Fibroblast of villous mesenchyme (primary cell): ENCODE measurements at places on chromosomes 2 and 18. TPM values are rescaled to one million over a fixed set of nuclear protein-coding genes. Genes with fewer than 3 reads are reported as not detected.

DNA sequence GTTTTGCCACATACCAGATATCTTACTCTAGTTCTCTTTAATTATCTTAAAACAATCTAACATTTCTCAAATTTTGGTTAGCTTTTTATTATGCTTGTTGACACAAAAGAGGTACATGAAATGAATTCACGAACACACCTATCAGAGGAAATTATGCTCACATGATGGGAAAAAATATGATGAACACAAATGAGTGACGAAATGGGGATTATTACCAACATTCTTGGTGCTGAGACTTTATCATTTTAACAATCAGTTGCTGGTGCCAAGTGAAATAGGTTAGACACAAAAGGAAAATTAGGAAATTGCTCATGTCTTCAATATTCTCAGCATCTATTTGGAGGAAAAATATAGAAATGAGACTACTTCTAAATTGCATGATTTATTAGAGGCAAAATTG, 944.7 kb upstream of the NRXN1 start:
- no peak for DNase-seq

- DNase-seq: no peak
Measured at GRCh38 chr2:215145611-215146010, 7.2 kb upstream of the ABCA12 start.

DNA sequence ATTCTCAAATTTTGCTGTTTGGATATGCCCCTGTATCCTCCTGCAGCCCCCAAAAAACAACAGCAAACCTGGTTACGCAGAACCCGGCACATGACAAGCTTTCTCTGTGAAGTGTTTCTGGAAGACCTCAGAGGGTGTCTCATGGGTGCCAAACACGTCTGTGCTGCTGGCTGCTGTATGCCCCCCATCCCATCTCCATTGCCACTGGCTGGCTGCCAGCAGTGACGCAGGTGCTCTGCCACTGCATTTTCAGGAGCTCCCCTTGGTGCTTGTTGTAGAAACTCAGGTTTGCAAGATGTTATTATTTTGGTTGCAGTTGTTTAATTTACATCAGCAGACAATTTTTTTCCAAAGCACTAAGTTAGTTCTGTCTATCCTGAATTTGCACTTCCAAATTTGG, 166.4 kb upstream of the FANCL start:
- no peak for DNase-seq

DNA sequence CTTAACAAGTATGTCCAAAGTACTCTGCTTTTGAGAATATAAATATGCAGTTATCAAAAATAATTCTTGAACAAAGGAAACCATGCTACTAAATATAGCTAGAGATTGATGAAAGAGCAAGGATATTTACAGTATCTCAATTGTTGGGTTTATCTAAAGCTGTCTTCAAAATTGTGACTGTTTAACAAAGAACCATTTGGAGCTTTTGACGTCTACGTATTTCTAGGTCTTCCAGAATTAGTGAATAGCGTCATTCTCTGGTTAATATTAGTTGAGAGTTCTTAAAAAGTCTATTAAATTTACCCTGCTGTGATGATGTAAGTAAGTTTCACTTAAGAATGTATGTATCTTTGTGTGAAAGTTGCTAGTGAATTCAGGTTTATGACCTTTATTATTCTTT, 223.1 kb upstream of the SIX3 start:
- DNase-seq: no peak

DNA sequence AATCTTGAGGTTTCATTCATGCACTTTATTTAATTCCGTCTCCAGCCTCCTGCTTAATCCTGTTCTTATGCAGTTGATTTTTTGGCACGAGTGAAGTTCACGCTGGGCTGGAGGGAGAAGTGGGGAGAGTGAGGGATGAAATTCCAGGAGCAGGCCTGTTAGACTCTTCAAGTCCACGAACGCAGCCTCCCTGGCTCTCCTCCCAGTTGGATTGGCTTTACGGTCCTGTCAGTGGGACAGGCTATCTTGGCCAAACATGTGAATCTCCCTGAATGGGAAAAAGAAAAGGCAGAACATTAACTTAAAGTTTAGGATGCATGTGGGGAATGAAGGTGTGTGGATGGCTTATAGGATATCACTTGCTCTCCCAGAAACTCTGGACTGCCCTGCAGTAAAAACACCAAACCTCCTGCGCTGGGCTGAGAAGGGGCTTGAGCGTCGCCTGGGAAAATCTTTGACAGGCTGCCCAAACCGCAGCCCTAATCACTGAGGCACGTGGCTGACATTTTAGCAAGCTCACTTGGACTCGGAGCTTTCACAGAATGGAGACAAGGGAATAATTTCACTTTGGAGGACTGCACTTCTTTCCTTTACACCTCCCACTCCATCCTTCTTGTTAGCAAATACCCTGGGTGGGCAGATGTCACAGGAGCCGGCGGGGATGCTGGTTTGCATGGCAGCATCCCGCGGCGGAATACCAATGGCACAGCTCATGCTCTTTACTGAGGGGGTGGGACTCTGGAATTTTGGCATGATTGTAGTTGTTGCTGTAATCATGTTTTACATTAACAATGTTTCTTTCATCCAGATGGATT, 93.9 kb downstream of the ACKR3 start:
- peak; percentile 42 for DNase-seq

DNA sequence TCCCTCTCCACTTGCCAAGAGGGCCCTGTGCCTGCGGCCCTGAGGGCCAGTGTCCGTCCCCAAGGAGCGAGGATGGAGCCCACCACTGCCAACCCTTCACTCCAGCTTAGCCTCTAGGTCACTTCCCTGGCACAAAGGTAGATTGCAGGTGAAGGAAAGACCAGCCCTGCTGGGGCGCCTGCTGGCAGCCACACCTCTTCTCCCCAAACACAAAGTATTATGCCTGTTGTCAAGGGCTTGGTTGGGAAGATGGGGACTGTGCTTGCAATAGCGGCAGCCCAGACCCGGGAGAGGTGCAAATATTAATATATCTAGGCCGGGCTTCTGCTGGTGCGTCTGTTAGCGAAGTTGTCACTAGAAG, 7.7 kb downstream of the KCNF1 start:
- no peak for DNase-seq

CDH2 gene
- total RNA-seq: 74.7 and 89.2 TPM in 2 replicates

DNA sequence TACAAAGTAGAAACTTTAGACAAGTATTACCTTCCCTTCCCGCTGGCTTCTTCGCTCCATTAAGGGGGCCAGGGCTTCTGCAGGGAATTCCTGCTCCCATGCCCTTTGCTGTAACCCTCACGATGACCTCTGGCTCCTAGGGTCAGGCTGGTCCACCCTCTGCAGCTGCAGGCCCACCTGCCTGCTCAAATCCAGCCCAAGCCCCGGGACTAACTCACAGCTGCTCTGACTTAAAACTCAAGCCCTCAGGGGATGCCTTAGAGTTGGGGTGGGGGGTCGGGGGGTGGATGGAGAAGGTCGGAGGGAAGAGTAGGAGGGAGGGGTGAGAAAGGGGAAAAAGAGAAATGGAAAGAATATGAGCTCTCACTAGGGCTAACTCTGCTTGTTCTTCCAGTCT, 4.9 kb downstream of the IGFBP5 start:
- no peak for DNase-seq

DNA sequence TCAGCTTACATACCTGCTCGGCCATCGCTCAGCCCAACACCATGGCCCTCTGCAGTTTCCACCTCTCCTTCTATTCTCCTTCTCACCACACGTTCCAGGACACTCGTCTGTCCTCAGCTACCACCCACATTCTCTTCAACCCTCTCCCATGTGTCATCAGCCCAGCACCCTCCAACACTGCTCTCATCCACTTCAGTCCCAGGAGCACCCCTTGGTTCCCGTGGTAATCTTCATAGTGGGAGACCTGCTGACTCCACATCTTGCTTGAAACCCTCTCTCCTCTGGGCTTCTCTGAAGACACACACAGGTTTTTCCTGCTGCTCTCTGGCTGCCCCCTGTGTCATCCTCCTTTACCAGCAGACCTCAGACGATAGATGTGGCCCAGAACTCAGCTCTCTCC, 228.7 kb downstream of the GBX2 start:
- peak; percentile 39 for DNase-seq

C2orf76 gene
- total RNA-seq: 8.6 and 9.3 TPM in 2 replicates

TSN gene
- total RNA-seq: 46.4 and 65.2 TPM in 2 replicates

CYS1 gene
- 1.6 and 2.2 TPM in 2 replicates for total RNA-seq
